Activated T-helper 17 cell treated with anti-CD3 and anti-CD28 coated beads, Interleukin-2, amount 50 U/mL, for 72 hours (primary cell): ENCODE measurements at places on chromosomes 6 and 20.

DNA sequence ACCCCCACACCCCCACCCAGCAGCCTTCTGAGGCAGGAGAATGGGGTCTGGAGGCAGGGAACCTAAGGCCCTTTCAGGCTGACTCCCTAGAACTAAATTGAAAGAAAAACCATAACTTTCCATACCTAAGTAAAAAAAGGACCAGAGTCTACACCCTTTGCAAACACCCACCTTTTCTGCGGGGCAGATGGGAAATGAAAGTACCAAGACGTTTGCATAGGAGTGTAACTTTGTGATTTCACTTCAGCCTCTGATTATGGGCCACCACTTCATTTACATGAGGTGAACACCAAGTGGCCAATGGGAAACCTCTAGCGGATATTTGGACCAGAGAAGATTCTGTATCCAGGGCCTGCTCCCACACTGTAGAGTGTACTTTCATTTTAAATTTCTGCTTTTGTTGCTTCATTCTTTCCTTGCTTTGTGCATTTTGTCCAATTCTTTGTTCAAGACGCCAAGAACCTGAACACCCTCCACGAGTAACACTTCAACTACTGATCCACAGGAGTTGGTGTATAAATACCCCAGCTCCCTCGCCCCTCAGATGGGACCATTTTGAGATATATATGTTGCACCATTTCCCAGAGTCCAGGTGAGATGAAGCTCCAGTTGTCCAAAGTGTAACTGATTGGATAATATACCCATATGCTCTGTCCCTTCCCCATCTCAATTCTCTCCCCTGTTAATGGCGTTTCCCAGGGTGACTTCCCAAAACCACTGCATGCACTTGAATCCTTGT is 18.9 kb upstream of the SRSF6 start:
- peak; percentile 14 for ATAC-seq

GRCh38 chr6:38943964-38944363 is 104.6 kb upstream of the GLP1R start:
- ATAC-seq: no peak

GRCh38 chr6:13336553-13336952 is 8.2 kb upstream of the TBC1D7 start:
- peak; percentile 65 for ATAC-seq

GRCh38 chr6:49905296-49905695 is 39.0 kb upstream of the CRISP1 start:
- ATAC-seq: no peak

GRCh38 chr6:159376516-159377158 is 207.4 kb downstream of the FNDC1 start:
- ATAC-seq: no peak

GRCh38 chr20:38975539-38976120 is 13.5 kb downstream of the DHX35 start:
- ATAC-seq: peak; percentile 84

DNA sequence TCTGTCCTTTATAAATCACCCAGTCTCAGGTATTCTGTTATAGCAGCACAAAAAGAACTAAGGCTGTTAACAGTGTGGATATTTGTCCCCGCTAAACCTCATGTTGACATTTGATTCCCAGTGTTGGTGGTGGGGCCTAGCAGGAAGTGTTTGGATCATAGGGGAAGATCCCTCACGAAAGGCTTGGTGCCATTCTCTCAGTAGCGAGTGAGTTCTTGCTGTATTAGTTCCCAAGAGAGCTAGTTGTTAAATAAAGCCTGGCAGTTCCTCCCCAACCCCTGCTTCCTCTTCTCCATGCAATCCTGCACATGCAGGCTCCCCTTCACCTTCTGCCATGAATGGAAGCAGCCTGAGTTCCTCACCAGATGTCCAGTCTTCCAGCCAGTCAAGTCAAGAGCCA is 29.8 kb upstream of the ERVFRD-1 start:
- ATAC-seq: no peak

- ATAC-seq: peak; percentile 40
These were observed 23.0 kb upstream of the IER3 start for GRCh38 chr6:30767158-30767943.

DNA sequence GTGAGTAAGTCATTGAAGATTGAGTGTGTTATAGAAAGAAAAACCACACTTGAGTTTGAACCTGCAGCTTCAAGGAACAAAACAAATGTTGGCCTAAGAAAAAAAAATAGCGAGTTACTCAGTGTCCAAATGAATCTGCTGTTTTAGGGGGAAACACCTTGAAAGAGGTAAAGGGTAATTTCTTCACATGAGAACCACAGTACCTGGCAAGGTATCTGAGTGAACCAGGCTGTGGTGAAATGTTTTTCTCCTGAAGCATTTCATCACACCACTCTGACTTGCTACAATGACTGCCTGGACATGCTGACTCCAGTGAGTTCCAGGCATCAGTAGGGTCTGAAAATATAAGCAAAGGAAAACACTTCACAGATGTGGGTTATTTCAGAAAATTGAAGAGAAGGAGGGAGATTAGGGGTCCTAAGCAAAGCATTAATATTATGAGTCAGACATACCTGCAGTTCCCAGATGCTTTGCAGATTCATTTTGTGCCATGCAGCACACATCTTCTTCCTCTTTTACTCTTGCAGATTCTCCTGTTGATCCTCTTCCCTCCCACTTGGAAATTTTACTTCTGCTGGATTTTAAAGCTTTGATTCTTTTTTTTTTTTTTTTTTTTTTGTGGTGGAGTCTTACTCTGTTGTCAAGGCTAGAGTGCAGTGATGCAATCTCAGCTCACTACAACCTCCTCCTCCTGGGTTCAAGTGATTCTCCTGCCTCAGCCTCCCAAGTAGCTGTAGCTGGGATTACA is 206.2 kb upstream of the SGK1 start:
- ATAC-seq: peak; percentile 70

DNA sequence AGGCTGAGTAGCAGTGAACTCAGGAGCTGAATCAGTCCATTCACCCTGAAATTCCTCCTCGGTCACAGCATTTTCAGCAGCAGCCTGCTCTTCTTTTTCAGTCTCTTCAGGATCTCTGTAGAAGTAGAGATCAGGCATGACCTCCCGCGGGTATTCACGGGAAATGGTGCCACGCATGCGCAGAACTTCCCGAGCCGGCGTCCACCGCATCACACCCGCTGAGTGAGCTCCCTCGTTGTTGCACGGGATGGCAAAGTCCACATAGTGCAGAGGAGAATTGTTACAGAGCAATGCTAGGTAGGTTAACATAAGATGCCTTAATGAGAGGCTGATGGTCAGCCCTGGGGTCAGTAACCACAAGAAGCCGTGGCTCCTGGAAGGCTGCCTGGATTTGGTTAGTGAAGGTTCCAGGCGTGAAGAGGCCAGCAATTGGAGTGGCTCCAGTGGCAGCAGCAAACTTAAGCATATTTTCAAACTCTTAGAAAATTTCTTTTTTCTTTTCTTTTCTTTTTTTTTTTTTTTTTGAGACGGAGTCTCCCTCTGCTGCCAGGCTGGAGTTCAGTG is 113.5 kb upstream of the HDAC2 start:
- ATAC-seq: no peak

GRCh38 chr6:18340781-18341551 is 46.2 kb upstream of the RNF144B start:
- no peak for ATAC-seq

GRCh38 chr6:7939864-7940228 is 29.3 kb upstream of the TXNDC5 start:
- no peak for ATAC-seq

DNA sequence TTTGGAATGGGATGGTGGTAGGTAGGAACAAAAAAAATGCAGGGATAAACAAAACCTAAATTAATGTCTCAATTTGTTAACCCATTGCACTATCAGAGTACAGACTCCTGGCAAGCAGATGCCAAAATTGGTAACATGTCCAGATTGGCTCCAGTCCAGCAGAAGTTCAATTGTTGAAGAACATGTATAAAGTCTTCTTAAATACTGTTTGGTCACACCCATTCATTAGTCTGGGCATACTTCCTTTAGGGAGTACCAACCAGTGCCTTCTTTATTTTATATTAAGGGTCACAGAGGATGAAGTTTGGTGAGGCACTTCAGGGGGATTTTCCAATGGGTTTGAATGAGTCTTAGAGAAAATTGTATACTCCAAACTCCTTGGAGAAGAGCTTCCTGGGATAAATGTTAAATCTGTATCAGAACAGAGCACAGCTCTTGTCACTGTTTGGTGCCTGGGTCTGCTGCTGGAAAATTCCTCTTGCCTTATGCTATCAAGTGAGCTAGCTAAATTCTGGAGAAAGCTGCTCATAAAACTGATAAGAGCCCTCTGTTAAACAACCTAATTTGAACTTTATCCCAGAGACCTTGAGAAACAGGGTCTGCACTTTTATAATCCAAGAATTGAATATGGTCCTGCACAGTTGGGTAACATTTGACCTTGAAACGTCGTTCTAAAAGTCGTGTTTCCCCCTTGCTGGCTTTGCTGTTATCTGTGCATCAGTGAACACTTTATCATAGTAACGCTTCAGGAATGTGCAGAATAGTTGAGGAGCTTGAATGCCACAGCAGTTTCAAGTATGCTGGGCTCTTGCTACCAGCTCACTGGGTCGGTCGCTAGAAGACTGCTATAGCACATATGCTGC is 334.1 kb upstream of the CITED2 start:
- no peak for ATAC-seq

- peak; percentile 75 for ATAC-seq
These were observed 765 bp upstream of the NKAIN2 start for GRCh38 chr6:123802697-123803503.

- no peak for ATAC-seq
These were observed 21.2 kb upstream of the BTN1A1 start for GRCh38 chr6:26478985-26479278.
